ENCODE measurements at places on chromosomes 2 and 18.

DNA sequence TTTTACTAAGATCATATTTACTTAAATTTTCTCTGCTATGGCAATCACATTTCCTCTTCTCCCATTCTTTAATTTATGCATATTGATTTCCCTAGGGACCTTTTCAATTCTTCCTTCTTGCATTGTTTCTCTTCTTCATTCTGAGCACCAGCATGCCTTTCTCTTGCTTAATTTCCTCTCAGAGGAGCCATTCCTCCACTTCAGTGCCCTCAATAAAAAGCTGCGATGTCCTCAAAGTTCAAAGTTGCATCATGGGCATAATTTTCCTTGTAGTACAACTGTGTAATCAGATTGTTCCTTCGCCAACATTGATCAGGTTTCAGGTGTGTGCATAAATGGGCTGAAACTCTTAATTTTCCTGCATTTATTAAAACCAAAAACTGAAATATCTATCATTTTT is 21.8 kb upstream of the CD226 start:
- DNase-seq = no peak

DNA sequence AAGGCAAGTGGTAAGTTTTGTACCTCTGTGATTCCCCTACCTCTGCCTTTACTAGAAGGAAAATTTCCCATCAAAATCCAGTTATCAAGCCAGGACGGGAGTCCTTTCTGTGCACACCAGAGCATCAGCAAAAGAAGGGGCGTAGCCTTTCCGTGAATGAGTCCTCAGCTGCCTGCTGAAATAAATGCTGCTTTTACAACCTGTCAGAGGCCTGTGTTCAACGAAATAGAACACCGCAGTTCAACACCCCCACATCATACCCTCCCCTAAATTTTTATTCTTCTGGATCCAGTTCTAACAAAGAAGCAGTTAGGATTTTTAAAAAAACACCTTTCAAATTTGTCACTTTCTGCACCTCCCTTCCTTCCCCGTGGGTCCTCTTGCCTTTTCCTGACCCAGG is 135.8 kb downstream of the SETBP1 start:
- DNase-seq = no peak

- no peak for DNase-seq
These were observed 68.0 kb downstream of the MAPK4 start for GRCh38 chr18:50627594-50628532.

GRCh38 chr2:73444202-73444601 is 58.6 kb downstream of the ALMS1 start:
- DNase-seq = no peak

- no peak for DNase-seq
These were observed 1.8 kb upstream of the DRC1 start for GRCh38 chr2:26399771-26400376.

DNA sequence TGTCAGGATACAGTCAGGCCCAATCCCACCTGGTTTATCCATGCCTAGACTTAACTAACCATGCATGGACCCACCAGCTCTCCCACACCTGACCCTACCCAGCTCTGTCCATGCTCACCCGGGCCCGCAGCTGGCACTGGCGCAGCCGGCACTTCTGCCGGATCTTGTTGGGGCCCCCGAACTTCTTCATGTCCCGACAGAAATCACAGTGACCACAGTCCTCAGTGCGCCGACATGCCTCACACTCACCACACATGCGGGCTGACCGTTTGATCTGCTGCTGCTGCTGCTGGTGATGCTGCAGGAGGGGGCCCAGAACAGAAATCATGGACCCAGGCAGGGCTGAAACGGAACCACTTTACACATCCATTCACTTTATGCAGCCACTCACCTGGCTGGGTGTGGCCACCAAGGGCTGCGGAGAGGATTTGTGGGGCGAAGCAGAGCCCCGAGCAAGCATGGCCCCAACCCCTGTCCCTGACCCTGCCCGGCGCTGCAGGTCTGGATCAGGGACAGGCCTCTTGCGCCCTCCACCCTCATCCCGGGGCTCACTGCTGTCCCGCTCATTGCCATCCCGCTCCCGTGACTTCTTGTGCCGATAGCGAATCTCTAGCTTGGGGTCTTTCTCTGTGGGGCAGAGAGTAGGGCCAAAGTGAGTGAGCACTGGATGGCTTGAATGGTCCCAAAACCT is 1.7 kb downstream of the CXXC1 start:
- DNase-seq = no peak

DNA sequence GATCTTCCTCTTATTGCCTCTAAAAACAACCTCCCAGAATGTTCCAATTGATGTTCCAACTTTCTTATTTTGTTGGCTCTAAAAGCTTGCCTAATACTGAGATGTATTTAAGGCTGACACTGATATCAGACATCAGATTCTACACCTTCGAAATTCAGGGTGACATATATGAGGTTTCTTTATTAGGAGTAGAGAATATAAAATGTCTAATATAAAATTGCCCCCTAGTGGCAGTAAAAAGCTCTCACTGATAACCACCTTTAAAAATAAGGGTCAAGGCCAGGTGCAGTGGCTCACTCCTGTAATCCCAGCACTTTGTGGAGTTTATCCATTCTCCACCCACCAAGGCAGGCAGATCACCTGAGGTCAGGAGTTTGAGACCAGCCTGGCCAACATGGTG is 789.7 kb upstream of the SLC39A10 start:
- no peak for DNase-seq

GRCh38 chr18:45133276-45133675 is 452.6 kb downstream of the SETBP1 start:
- no peak for DNase-seq

GRCh38 chr2:35548171-35548570 is 807.4 kb upstream of the CRIM1 start:
- no peak for DNase-seq

- DNase-seq = no peak
These were observed 425.6 kb downstream of the SUCLG1 start for GRCh38 chr2:84033347-84033974.

GRCh38 chr2:149421791-149422190 is 91.4 kb downstream of the LYPD6 start:
- DNase-seq = no peak

GRCh38 chr2:225270053-225270452 is 129.5 kb upstream of the NYAP2 start:
- no peak for DNase-seq

- DNase-seq = no peak
These were observed 167.1 kb upstream of the FOSL2 start for GRCh38 chr2:28225473-28226080.

GRCh38 chr18:77960791-77961410 is 711.3 kb downstream of the GALR1 start:
- no peak for DNase-seq

DNA sequence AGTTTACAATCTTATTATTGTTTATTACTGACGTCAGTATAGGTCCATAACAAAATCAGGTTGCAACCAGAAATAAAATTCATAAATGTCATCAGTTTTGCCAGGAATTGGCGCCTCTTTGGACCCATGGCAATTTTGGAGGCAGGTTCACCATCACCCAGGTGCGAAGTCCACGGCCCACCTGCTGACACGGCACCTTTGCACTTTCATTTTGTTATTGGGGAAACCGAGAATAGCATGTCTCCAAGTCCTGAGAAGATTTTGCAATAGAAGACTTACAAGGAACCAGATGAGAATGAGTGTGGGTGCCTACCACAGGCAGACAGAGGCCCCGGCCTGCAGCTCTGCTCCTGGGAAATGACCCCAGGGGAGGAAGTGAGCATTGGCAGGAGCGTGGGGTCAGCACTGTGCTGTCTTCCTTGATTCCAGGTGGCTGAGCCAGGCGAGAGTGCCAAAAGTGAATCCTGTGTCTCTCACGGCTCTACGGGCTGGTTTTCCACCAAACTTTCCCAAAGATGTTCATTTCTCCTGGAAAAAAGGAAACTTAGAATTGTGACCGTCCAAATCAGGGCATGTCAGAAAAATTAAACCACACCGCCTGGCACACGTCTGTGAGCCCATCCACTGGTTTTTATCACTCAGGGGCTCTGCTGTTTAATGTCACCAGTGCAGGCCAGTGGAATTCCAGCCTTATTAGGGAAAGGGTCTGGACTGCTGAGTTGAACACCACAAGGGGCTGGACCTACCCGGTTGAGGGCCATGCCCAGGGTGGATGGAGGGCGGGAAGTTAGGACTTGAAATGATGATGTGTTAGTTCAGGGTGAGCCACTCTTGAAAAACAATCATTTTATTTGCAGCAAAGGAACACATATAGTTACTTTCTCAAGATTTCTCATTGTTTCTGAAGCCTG is 96.5 kb downstream of the PTGR3 start:
- no peak for DNase-seq

DNA sequence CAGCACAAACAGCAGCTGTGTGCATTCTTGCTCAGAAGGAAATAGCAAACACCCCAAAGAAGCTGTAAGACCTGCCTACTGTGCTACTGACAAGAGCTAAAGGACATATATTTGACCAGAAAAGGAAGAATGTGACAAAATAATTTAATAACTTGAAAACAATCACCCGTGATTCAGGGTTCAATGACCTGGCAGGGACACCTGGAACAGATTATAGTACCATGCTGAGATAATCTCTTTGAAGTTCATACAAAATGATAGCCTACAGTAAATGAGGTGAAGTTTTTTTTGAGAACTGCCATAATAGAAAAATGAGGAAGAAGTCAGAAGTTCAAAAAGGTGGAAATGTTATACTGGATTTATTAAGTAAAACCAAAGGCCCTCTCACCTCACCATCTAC is 324.8 kb upstream of the GULP1 start:
- DNase-seq = no peak

DNA sequence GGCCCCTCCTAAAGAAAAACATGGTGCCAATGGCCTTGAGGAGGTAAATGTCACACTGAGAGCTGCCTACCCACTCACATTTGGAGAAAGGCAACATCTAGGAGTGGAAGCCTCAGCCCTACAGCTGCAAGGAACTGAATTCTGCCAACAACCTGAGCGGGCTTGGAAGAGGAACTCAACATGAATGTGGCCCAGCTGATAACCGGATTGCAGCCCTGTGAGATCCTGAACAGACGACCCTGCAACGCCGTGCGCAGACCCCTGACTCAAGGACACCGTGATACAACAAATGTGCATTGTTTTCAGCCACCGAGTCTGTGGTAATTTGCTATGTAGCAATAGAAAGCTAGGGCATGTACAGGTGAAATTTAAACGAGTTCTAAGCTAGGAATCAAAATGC is 99.4 kb downstream of the MYOM1 start:
- no peak for DNase-seq

GRCh38 chr2:48440103-48440390 is 89.9 kb upstream of the STON1 start:
- no peak for DNase-seq

GRCh38 chr18:10946058-10946457 is 203.3 kb downstream of the PIEZO2 start:
- DNase-seq = no peak

DNA sequence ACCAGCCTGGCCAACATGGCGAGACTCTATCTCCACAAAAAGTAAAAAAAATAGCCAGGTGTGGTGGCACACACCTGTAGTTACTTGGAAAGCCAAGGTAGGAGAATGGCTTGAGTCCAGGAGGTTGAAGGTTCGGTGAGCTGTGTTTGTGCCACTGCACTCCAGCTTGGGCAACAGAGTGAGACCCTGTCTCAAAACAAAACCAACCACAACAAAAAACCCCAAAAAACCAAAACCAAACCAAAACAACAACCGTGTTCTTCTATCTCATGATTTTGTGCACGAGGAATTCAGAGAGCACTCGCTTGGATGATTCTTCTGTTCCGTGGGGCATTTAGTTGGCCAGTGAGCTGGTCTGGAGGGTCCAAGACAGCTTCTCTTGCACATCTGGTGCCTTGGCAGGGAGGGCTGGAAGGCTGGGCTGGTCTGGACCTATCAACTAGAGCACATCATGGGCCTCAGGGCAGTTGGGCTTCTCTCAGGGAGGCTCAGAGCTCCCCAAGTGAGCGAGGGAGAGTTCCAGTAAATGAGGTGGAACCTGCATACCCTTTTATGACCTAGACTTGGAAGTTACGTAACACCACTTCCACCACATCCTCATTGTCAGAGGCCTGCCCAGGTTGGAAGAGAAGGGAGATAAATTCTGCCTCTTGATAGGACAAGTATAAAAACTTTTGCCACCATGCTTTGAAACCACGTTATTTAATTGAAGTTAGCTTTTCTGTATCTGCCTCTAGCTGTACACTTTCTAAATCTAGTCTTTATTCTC is 25.2 kb downstream of the SIX2 start:
- DNase-seq = no peak

DNA sequence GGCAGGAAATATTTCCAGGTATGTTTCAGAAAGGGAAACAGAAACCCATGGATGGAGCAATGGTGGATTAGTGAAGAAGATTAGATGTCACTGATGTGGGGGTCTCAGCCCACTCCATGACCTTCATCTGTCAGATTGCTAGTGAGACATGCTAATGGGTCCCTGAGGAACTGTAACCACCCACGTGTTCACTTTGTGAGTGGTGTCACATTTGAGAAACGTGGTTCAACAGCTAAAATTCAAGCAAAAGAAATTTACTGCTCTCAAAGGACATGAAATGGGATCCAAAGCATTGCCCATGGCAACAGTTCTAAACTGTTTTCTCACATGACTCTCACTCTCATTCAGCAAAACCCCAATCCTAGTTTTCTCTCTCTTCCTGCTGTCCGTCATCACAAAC is 776.1 kb downstream of the ERBB4 start:
- DNase-seq = no peak

- DNase-seq = no peak
These were observed 54.7 kb upstream of the SLC1A4 start for GRCh38 chr2:64934530-64934929.

- no peak for DNase-seq
These were observed 22.2 kb downstream of the SNORC start for GRCh38 chr2:232892221-232892620.

Measured in stimulated activated CD4-positive, alpha-beta T cell treated with anti-CD3 and anti-CD28 coated beads, Interleukin-15, amount 100 ng/mL, for 1 hour (primary cell).